GM04503 (cell line): ENCODE measurements at places on chromosomes 1 and 21.

DNA sequence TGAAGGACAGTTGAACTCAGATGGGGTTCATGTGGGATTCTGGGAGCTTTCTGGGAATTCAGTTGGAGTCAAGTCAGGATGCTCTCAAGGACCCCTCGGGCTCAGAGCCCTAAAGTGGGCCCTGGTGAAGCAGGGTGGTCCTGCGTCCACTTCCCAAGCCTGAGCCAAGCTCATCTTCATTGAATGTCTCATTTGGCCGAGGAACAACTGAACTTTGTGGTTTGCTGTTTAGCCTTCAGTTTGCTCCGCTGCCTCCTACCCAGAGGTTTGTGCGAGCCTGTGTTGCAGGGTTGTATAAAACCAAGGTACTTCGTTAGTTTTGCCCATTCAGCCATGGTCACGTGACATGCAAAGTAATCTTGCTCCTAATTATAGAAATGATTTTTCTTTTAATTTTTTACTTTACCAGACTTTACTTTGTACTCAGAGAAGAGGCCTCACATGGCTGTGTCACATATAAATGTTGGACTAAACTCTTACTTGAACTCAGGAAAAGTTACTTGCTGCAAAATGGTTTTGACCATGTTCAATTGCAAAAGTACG lies 49.7 kb downstream of the B3GALT5 start:
- no peak for DNase-seq

DNA sequence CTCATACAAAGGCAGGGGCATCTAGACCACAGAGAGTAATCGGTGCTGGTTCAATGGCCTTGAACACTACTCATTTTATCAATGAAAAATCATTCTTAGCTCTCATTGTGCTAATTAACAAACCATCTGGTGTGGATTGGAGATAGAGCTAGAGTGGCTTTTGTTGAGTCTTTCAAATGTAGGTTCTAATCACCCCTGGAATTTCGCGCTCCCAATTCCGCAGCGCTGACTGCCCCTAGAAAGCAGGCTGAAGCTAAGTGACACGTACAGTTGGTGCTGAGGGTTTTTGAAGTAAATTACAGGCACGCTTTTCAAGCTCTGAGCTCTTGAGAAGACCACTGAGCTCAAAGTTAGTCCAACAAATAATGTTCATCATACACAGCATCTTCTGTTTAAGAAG lies 31.2 kb upstream of the CA6 start:
- no peak for DNase-seq

DNA sequence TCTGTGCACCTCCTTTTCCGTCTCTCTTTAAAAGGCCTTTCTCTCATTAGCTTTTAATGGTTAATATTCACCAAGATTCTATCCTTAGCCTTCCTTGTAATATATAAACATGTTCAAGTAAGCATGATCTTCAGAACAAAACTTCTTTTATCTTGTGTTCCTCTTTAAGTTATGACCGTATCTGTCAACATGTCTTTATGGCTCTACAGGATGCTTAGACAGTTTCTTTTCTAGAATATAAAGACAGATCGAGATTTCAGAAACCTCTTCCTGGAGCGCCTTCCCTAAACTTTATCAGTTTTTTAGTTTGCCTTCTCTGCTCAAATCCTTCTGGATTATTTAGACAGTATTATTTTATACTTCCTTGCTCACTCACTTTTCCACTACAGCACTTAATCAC lies 7.2 kb downstream of the RO60 start:
- DNase-seq = no peak

- peak; percentile 52 for DNase-seq
Observed at GRCh38 chr1:227174164-227174563, 144.1 kb downstream of the CDC42BPA start.

DNA sequence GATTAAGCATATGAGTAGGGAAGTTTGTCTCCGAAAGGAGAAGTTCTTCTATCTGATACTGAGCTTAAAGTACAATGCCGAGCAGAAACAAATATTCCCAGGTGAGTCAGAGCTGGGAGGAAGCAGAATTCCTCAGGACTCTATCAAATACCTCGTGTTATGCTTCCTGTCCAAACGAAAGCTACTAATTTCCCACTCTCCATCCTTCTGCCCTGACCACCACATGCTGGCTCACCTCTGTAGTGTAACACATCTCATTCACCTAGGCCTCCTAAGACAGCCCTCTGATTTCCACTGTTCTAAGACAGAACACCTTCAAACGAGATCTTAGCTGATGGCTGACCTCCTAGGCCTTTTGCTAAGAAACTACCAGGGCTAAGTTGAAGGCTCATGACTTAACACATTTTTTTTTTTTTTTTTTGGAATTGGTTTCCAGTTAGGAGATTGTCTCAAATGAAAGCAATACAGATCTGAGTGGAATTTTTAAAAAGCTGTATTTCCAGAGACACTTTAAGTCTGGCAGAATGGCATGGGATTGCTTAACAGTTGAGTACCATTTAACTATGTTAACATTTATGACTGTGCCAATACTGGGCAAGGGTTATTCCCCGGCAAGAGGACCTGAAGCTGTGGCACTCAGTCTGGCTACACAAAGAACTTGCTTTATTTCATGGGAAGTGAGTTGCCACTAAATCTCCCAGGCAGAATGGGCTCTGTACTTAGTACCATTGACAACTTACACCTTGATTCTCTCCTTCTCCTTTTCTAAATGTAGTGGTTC lies 583.4 kb downstream of the DPYD start:
- DNase-seq = no peak

DNA sequence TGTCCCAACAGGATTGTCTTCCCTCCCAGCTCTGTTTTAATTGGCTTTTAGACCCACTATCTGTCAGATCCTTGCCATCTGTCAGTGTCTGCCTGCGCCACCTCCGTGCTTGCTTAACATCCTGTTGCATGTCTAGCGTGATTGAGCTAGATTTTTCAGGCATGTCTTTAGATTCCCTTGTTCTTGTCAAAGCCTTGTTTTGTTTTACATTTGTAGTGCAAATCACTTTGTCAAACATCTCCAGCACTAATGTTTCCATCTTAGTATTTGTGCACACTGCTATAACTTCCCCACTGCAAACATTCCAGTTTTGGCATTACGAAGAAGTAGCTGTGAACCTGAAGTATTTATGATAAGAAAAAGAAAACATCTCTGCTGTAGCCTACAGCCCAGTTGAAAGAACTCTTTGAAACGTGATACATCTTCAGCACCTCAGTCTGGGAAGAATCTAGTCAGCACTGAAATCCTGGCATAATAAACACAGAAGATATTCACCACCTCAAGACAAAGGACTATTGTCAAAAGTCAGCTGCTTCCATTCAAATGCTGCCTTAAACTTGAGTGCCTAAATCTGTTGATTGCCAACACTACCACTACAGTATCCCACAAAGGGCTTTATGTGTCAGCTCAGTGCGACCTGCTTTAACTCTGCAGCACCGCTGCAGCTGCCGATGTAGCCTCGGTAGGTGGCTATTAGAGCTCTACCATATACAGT lies 105.0 kb downstream of the FNBP1L start:
- peak; percentile 49 for DNase-seq

GRCh38 chr1:6358757-6359201 lies 34.8 kb downstream of the ACOT7 start:
- peak; percentile 25 for DNase-seq

DNA sequence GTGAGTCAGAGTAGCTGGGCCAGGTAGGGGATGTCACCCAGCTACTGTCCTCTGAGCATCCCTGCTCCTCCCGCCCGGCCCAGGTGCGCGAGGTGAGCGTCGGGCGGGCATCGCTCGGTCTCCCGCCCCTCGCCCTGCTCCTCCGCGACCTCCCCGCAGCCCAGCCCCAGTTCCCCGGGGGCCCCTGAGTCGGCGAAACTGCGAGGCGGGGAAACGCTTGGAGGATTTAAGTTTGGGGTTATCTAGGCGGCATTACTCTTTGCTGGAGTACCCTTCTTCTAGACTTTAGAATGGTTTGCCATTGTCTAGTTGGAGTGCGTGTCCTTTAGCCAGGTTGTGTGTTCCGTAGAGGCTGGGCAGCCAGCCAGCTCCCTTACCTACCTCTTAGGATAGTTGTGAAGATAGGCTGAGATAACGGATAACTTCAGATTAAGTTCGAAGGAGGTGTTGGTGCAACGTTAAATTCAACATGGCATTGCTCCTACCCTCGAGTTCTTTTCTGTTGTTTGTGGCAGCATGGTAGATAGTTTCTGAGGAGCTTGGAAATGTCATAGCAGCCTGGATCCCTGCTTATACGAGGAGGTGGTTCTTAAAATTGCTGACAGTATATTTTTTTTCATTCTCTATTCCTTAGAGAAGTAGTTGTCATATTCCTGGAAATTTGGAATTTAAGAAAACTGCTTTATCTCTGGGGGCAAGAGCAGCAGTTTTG lies 697 bp downstream of the AGO3 start:
- DNase-seq = no peak

GRCh38 chr1:66852870-66853269 lies 51.8 kb upstream of the INSL5 start:
- DNase-seq = no peak

DNA sequence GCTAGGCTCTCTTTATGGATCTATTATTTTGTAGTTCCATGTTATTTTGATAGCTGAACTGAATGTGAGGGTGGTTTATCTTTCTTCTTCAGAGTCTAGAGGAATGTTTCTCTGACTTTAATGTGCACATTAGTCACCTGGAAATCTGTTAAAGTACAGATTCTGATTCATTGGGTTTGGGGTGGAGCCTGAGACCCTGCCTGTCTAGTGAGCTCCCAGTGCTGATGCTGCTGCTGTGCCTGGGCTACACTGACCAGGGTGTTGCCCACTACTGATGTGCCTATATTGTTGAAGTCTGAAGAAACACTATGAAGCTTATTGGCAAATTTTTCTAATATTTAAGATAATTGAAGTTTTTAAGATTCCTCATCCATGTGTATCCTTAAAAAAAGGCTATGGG lies 35.9 kb downstream of the CD46 start:
- no peak for DNase-seq

DNA sequence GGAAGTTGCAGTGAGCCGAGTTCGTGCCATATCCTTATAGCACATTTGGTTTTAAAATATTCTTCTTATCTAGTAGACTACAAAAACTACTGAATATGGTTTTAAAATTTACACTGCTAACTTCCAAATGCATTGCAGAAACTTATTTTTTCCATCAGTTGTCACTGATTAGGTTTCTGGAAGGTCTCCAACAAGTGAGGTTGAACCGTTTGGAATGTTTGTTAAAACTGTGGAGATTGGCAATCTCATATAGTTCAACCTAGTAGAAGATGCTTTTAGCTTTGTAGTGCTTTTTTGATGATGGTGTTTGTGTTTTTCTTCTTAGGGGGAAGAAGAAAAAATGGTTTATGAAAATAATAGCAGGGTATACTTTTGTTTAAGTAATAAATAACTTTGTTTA lies 12.9 kb downstream of the CENPF start:
- peak; percentile 12 for DNase-seq

DNA sequence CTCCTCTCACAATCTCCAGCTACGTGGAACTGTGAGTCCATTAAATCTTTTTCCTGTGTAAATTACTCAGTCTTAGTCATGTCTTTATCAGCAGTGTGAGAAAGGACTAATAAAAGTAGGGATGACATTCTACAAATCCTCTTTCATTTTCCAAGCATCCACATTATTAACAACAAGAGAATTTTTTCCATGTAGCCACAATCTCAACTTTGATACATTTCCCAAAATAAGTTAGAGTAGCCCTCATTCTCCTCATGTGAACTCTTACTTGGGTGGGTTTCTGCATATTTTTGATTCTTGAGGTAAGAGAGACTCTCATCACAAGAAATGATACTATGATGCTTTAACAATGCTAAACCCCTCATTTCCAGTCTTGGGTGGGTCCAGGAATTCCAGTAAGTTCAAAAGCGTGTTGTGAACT lies 52.8 kb downstream of the TNFSF18 start:
- peak; percentile 60 for DNase-seq

DNA sequence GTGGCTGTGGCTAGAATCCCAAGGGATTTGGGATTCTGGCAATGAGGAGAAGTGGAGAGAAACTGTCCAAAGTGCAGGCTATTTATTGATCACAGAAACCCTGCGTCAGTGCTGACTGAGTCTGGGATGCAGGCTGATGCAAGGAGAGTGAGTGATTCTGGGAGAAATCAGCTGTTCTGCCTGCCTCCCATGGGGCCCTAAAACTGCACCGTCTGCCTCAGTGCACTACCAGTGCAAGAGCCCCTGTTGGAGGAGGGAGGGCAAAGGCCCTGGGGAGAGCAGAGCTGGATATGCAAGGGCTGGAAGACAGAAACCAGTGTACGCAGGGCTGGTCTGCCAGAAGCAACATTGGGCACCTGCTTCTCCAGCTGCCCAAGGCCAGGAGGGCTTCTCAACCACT lies 42.6 kb downstream of the C1orf198 start:
- DNase-seq = no peak

DNA sequence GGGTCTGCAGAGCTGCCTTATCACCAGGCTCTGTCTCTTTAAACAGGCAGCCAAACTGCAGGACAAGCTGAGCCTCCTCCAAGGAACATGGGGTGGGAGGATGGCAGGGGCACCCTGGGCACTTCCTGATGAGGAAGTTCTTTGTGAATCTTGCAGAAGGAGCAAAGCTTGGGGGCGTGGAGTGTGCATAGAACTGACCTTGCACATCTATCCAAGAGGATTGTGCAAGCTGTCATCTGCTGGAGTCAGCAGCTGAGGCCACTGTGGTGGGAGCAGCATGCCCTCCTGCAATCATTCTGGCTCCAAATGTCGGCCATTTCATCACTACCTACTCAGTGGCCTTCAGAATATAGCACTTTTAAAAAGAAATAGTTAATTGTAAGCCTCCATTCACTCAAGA lies 182.2 kb downstream of the AJAP1 start:
- DNase-seq = no peak

GRCh38 chr1:112706505-112707220 lies at the start of gene RHOC:
RHOC (minus strand) TSS chr1:112707127; CDS start chr1:112703799, 3,328 bp downstream.
- DNase-seq = no peak

DNA sequence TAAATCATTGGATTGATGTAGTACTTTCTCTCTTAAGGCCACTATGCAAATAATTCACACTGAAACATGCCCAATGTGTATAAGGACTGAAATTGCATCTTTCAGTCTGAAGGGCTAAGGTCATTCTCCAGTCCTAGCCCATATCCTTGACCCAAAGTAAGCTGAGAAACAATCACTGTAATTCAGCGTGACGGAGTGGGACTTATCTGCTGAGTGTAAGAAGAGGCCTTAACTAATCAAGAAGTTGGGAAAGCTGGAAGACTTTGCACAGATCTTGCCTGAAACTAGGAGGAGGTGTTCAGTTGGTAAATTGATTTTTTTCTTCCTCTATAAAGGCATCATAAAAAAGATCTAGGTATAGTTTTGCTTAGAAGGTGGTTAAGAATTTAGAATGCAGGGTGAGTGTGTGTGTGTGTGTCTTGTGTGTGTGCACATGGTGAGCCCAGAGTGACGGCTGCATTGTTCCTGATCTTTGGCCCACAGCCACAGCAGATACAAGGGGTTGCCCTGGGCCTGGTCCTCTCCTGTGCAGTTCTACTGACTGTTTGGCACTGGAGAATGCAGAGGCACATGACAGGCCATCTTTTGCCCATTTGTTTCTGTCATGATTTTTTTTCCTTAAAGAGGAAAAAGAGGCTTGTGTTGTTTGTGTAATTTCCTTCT lies 13.3 kb upstream of the PPP2R5A start:
- no peak for DNase-seq

- no peak for DNase-seq
Observed at GRCh38 chr1:102941366-102941947, 166.9 kb downstream of the COL11A1 start.
